ENCODE measurements at places on chromosomes 12 and 14. TPM values are rescaled to one million over a fixed set of nuclear protein-coding genes. Genes with fewer than 3 reads are reported as not detected.

SERPINA9 gene
- polyA plus RNA-seq: not detected

CD163L1 gene
- polyA plus RNA-seq: 2.4 TPM

ABHD12B gene
- 1.2 TPM for polyA plus RNA-seq

GPR68 gene
- 2.1 TPM for polyA plus RNA-seq

RNF10 gene
- 269 TPM for polyA plus RNA-seq

C14orf180 gene
- not detected for polyA plus RNA-seq

ULK1 gene
- 40.3 TPM for polyA plus RNA-seq

SLC2A3 gene
- 12.3 TPM for polyA plus RNA-seq

PGF gene
- 10.3 TPM for polyA plus RNA-seq

PKP2 gene
- polyA plus RNA-seq: 22.5 TPM

- no peak for DNase-seq
These were observed 15.3 kb downstream of the NOC4L start for GRCh38 chr12:132159555-132160003.

- DNase-seq: no peak
These were observed 39.0 kb downstream of the SLCO1B1 start for GRCh38 chr12:21169878-21170472.

DNA sequence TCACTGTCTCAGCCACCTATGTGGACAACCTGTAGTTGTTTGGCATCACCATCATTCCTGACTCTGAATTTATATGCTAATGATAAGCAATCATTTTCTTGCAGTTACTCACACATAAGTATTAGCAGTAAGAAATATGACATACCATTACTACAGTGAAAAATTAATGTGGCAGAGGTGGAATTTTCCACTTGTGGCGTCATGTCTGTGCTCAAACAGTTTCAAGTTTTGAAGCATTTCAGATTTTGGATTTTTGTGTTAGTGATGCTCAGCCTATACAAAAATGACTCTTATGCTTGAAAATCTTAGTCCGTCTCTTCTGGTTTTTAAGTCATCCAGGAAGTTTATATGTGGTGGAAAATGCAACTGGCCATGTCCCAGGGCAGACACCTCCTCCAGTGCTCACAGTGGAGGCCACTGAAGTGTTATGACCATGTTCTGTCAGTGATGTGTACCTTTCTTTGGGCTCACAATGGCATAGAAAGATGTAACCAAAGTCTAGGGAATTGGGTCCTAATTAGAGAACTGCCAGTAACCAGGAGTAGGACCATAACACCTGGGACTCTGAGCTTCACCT lies 220.6 kb downstream of the SYT1 start:
- no peak for DNase-seq

DNA sequence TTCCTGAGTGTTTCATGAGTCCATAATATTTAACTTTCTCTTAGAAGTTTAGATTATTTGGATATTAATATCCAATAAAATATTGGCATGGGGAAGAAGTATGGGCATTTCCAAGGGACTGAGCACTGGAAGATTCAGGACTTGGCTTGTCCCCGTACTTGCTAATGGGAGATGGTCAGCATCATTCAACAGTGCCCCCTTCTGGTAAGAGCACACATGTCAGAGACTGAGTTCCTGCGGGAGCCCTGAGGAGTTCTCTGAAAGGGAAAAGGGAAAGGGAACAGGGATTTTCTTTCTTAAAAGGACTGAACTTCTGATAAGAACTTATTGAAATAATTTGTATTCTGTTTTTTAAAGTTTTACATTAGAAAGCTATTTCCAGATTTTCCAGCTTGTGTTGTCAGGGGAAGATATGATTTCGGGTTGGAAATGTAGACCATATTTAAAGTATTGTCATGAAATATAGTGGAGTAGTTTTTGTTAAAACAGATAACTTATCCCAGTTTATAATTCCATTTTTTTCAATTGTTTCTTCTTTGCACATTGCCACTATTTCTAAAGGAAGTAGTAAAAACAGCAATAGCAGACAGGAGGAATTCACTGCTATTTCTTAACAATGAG lies 59.8 kb upstream of the C12orf71 start:
- DNase-seq: peak; percentile 48

DNA sequence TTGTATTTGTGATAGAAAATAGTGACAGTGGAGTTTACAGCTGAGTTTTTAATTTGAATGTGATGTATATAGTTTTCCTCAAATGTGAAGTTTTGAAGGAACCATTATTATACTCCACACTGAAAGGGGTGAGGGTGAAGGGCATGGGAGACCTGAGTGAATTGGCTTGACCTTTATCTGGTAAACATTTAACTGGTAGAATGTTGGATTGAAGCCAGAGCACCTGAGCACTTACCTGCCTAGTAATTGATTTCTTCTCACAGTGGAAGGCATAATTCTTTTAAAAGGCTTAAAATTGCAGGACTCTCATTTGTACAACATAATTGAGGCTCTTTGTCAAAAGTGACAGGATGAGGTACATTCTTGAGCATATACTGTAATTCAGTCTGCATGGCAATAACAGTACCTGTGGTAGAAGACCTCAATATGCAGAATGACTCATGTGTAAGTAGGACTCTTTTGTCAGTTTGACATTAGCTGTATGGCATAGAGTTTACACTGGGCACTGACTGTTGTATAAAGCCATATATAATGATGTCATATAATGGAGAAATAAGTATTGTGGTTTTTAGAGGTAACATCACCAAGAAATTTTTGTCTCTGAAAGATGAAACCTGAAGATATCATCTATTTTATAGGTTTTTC lies 309.6 kb downstream of the TMTC2 start:
- DNase-seq: no peak

DNA sequence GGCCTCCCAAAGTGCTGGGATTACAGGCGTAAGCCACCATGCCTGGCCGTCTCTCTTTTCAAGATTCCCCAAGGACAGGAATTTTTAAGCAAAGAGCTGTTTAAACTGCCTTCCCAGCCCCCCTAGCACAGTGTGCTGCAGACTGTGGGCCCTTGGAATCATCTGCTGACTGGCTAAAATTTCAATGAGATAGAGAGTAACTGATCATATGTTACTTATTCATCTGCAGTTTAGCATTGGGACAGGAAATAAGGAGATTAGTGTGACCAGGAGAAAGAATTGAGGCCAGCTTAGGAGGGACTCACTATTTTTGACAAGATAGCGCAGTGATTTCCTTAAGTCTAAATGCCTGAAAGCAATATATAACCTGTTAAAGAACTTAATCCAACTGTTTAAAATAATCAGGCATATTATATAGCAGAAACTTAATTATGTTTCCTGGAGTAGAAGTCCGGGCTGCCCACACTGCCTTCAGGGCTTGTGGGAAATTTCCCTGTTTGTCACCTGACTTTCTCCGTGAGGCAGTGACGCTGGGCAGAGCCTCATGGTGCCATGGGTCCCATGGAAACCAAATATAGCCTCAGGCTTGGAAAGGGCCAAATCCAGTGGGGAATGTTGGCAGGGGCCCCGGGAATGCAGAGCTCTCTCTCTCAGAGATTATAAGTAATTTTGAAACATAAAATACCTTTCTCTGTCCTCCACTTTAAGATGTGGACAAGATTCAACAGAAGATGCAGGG lies 22.8 kb upstream of the CEBPE start:
- DNase-seq: no peak

DNA sequence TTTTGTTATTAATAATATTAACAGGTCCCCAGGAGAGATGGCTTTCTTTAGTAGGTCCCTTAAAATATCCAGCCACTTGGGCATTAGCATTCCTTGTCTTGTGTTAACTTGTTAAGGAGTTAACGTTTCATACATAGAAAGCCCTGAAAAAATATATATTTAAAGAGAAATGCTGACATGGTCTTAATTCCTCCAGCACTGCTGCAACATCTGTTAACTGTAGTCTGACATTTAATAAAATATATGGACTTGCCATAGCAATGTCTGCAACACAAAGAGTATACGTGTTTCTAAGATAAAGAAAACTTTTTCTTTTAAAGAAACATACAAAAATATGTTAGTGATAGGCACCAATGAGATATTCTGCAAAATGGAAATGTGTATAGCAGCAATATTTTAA lies 10.0 kb downstream of the SLC38A4 start:
- no peak for DNase-seq

DNA sequence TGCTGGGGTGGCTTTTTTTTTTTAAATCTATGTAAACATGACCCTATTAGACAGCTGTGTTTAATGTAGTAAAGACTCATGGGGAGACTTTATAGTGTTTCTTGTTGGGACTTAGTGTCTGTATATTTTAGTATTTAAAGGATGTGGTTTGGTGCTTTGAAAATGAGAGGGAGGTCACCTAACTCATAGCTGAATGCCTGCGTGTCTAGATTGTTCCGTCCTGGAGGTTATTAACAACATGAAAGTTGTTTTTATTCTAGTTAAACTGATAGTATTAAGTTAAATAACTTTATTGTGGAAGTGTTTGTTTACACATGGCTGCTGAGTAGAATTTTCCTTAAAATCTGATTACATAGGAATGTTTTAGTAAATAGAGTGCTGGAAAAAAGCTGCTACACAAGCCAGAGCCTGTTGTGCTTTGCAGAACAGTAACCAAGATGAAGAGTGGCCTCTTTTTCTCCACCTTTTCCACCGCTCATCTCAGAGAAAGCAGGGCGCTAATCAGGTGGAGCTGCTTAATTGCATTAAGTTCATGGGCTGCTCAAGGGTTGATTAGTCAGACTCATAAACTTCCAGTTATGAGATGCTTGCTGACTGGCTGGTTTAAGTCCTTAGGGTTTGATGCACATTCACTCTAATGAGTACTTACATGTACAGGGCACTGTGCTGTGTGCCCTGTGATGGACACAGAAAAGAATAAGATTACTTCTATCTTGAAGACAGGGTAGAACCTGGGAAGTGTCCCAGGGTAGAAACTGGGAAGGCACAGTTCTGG lies 62.7 kb downstream of the FBXO34 start:
- DNase-seq: no peak

DNA sequence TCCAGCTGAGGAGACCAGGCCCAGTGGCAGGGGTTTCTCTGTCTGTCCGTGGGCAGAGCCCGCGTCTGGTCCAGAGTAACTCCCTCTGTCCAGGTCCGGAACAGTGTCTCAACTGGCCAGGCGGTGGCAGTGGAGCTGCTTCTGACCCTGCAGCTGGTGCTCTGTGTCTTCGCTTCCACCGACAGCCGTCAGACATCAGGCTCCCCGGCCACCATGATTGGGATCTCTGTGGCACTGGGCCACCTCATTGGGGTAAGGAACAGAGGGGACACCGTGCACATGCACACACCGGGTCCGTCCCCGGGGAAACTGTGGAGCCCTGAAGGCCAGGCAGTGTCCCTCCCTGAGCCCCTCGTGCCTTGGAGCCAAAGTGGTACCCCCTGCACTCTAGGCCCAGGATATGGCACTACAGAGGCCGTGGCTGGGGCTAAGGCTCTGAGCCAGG lies 1.5 kb downstream of the AQP6 start:
- no peak for DNase-seq

DNA sequence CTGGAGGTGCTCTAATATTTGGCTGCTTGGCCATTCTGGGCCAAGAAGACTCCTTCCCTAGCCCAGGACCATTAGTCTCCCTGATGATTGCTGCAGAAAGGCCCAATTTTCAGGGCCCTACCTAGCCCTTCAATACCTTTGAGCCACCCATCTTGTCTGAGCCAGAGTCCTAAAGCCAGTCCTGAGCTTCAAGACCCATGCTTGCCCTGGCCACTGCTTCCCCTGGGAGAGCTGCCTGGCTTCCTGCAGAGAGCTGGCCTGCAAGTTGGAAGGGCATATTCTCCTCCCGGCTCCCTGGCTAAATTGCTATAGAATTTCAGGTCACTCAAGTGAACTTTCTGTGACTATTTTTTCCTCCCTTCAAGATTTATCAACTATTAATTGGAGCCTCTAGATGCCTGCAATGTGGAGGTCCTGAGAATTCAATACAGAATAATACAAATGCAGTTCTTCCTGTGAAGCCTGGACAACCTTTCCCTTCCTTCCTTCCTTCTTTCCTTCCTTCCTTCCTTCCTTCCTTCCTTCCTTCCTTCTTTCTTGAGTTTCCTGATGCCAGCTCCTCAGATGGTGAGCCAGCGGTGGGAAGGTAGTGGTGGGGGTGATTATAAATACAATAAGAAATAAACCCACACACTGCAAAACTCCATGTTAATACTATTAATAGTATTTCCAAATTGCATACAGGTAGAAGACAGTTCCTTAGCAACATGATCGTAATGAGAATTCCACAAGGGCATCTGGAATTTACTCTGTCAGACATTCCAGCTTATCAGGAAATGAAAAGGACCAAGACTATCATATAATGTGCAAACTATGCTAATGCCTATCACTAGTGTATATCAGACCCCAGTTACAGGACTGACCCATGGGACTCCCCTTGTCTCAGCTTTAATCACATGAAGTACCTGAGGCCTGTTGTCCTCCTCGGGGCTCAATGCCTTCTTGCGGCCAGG lies 108.1 kb downstream of the ZFP36L1 start:
- no peak for DNase-seq

DNA sequence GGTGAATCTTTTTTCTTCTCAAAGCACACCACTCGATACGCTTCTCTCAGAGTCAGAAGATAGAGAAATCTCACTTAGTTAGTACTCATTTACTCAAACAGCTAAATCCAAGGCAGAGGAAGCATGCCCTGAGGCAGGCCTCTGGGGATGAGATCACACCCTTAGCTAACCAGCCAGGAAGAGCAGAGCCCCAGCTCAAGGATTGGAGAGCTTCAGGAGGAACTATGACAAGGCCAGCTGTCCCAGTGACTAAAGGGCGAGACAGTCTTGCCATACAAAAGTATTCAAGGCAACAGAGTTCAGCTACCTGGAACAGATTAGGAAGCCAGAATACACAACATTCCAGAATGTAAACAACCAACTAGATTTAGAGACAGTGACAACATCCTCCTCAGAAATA lies 197.7 kb upstream of the CCDC196 start:
- DNase-seq: no peak

DNA sequence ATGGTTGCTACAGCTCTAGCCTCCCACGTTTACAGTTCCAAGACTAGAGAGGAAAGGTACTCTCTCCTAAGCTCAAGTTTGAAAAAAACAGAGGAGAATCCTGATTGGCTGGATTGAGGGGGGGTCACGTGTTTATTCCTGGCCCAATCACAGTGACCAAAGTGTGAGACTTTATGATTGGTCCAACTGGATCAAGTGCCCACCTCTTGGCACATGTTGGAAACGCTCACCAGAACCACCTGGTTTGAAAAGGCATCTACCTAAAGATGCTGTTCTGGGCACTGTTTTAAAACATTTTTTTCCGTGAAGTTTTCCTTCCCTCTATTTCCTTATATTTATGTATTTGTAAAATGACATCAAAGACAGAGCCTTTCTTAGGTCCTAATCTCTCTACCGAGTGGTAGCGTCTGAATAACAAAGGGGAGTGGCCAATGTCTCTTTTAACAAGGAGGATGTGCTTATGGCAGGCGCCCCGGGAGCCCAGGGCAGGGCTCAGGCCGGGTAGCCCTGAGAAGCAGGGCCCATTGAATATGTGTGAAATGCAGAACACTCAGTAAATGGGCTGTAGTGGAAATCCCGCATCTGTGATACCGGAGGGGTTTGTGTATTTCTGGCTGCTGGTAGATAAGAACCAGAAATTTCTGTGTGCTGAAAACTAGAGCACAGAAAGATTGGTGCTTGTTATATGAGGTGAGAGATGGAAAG lies 146.2 kb downstream of the ATP23 start:
- DNase-seq: no peak

GRCh38 chr12:119258556-119258955 lies 76.0 kb upstream of the CCDC60 start:
- no peak for DNase-seq
